ENCODE measurements at places on chromosomes 5 and 9. TPM values are rescaled to one million over a fixed set of nuclear protein-coding genes. Genes with fewer than 3 reads are reported as not detected.

SHC3 gene
- 1.0 TPM for total RNA-seq

DNA sequence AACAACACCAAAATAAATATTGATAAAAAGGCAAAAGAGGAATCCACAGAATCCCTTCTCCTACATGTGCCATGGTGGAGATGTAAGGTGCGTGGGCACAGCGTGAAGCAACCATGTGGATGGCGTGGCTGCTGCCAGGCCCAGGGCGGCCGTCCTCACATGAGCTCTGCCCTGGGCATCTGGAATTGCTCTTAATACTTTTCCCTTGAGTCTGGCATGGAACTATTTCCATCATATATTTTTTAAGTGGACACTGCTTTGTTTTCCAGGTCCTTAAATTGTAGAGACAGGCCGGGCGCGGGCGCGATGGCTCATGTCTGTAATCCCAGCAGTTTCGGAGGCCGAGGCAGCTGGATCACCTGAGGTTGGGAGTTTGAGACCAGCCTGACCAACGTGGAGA, 349.3 kb downstream of the IRX1 start:
- no peak for DNase-seq

GRCh38 chr5:98064118-98064685, 709.3 kb upstream of the RGMB start:
- no peak for DNase-seq

GRCh38 chr9:121734465-121734864, 83.0 kb downstream of the DAB2IP start:
- DNase-seq, result no peak

- DNase-seq, result no peak
Observed at GRCh38 chr9:124598048-124598447, 90.8 kb upstream of the NR5A1 start.

DNA sequence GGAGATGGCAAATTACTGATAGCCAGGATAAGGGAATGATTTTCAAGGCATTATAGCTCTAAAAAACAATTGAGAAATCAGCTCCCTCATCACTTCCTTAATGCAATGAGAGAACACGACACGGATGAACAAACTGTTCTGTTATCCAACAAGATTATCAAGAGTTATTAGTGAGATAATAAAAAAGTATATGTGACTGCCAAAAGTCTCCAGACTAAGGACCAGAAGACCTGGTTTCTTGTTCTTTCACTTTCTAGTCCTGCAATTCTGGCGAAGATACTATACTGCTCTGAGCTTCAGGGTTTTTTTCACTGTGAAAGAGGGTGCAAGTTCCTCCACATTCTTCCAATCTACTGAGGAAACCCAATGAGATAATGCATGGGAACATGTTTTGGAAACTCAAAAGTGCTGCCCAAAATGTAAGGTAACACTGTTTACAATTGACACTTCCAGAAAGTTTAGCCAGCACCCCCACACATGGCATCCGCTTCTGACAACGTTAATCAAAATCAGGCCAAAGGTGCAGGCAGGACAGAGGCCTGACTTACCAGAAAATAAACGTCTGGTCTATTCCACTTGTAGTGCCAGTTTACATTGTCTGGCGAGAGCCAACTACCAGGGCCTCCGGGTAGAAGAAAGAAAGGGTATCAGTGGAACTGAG, 254.2 kb downstream of the DOCK8 start:
- DNase-seq, result no peak

Measured in breast epithelium (tissue), 4 donors.